ENCODE measurements at places on chromosomes 5 and 9.

DNA sequence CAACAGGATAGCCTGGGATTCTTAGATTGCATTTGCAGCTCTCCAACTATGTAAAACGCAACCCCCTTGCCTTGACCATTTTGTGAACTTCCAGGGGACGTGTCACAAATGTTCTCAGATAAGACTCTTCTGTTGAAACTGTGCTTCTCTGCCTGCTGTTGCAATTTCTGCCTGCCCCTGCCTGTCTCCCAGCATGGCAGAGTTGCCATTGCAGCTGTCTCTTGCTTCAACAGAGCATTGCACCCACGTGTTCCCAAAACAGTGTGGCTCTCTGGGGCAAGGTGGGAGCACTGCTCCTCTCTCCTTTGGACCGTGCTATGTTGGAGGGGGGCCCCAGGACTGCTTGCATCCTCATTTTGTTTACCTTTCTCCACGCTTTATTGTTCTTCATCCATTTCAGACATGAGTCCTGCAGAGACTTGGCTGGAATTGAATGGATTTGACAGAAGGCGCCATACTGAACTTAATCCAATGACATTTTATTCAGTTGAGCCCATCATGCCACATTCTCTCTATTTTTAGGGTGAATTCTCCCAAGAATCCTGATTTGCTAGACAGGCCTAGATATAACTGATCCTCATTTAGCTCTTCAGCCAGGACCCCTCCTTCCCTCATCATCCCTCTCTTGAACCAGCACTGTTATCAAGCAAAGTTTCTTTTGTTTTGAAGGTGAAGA lies 90.7 kb downstream of the MAT2B start:
- no peak for DNase-seq

DNA sequence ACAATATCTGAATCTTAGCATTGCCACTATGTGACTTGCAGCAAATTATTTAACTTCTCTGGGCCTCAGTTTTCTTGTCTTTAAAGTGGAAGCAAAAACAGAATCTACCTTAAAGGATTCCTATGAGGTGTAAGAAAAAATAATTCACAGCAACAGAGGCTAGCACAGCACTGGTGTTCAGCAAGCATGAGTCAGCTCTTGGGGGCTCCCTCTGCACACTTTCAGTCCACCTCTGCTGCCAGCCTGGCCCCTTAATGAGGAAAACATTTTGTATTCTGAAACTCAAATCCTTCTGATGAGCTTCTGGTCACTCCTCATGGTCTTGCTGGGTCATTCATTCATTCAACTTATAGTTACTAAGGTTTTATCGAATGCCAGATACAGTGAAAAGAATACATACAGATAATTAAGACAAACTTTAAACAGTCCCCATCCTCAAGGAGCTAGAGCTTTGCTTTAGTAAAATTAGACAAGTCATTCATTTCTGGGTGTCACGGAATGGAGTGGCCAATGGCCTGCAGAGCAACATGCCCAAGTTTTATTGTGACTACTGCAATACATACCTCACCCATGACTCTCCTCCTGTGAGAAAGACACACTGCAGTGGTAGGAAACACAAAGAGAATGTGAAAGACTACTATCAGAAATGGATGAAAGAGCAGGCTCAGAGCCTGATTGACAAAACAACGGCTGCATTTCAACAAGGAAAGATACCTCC lies 26.8 kb upstream of the IQGAP2 start:
- DNase-seq = no peak

- DNase-seq = no peak
Observed at GRCh38 chr5:65981548-65981947, 55.2 kb downstream of the ERBIN start.

DNA sequence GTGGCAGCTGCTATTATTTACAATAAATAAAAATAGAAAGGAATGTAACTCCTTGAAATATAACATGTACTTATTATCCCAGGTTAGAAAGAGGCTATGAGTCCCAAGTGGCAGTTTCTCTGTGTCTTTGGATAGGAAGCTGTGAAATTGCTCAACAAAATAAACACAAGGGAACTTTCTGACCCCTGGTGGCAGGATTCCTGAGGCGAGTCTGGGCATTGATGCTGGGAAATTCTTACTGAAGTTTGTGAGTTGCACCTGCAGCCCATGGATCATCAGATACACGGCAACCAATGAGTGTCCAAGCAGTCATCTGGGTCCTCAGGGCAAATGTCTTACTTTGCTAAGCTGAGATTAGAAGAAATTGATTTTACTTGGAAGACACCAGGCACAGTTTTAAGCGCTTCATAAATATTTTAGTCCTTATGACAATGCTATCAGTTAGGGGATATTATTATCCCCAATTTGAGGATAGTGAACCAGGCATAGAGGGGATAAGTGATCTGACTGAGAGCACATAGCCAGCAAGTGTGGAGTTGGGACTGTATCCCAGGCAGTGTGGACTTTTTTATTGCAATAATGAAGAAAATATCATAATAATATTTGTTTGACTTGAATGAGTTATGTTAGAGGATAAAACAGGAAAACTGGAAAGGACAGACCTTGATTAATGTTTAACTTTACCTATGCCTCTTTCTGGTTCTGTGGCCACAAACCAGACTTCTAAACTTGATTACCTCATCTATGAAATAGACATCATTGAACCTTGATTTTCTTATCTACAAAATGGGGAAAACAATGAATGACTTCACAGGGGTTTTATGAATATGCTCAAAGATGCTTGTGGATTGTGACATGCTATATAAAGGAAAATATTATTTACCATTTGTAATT lies 265.5 kb upstream of the ADAMTSL1 start:
- peak; percentile 69 for DNase-seq

DNA sequence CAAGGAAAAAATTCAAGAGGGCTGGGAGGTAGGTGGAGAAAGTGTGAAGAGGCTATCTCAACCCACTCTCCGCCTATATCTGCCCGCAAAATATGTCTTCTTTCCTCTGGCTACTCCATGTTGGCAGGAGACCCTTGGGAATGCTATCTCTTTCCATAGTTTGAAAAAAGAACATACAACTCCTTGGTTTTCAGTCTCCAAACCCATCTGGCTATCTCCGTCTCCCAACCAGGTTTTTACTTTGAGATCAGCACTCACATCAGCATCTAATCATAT lies 109.9 kb upstream of the IFNE start:
- DNase-seq = no peak

DNA sequence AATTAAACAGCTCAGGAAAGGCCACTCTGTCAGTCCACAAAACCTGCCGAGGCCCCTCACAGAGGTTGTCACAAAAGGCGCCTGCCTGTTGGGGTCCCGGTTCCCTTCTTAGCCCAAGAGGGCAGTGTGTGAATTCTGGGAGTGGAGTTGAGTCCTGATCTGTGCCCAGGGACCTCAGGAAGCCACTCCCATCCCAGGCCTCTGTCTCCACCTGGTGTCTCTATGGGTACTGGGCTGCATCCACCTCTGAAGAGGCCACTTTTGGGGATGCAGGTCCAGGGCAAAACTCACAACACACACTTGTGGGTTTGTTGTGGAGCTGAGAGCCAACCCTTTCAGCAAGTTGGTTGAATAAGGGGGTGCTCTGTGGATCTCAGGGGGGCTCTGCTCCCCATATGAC lies 74.3 kb upstream of the STXBP1 start:
- DNase-seq = no peak

DNA sequence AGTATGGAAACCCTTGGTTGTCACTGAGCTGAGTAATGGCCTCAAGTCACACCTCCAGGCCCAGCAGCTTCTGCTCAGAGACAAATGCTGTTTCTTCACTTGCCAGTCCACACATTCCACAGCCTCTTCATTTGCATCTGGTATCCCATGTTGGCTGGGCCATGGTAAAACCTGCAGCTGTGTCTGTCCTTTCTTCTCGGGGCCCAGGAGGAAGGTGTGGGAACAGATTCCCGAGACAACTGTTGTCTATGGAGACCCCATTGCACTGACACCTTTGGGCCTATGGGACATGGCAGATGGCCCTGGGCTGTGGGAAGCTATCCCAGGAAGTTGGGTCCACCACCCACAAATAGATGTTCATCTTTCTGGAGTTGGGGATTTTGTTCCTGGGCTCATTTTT lies 85.1 kb downstream of the MACROH2A1 start:
- DNase-seq = no peak

DNA sequence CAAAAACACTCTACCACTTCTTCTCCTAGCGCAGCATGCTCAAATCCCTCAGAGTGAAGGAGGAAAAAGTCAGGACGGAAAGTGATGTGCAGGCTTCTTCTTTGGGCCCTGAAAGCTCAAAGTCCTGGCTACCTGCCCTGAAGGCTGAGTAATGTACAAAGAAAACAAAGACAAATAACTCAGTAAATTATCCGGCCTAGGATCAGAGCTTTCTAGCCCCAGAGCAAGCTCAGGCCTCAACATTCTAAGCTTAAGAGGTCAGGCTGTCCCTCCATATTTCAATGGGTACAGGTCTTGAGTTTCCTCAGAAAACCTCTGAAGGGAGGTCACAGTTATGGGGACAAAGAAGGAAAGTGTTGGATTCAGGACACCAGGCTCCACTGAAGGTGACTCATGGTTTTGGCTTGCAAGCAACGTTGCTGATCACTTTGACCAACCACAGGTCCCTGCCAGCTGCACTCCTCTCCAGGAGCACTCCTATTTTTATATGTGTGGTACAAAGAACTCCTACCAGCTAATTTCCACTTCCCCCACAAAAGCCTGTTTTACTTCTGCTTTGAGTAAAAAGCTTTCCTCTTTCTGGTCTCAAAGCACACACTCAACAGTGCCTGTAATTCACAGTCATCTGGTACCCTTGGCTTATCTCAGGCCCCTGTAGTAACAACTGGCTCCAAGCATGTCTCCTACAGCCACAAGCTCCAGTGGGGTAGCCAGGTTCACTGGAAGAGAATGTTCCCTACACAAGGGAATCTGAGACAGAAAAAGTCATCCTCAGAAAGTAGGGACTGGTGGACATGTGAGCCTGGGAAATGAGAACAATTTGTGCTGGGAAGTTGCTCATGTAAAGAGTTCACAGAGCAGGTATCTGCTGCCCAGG lies 115.7 kb downstream of the UGCG start:
- DNase-seq = peak; percentile 86

Measured in ascending aorta (tissue), 2 donors.